ENCODE measurements at places on chromosomes 12 and 14. TPM values are rescaled to one million over a fixed set of nuclear protein-coding genes. Genes with fewer than 3 reads are reported as not detected.

Gene NR4A1
- polyA plus RNA-seq, result 392 TPM

Gene TMEM119
- 1.4 TPM for polyA plus RNA-seq

Gene OR4E2
- not detected for polyA plus RNA-seq

Gene LTBR
- 20.5 TPM for polyA plus RNA-seq

Gene RDH16
- 0.50 TPM for polyA plus RNA-seq

Gene ATL1
- polyA plus RNA-seq, result 3.9 TPM

Gene DLK1
- not detected for polyA plus RNA-seq

Gene SLC39A5
- 21.4 TPM for polyA plus RNA-seq

Gene C1QL4
- polyA plus RNA-seq, result not detected

Gene PLEKHG7
- not detected for polyA plus RNA-seq

Gene ACOT6
- polyA plus RNA-seq, result not detected

Gene RPGRIP1
- not detected for polyA plus RNA-seq

Gene MSI1
- 0.75 TPM for polyA plus RNA-seq

Gene LRIG3
- 17.1 TPM for polyA plus RNA-seq

Gene WSCD2
- 0.75 TPM for polyA plus RNA-seq

Gene ANKS1B
- 3.0 TPM for polyA plus RNA-seq

Gene ASB2
- 9.1 TPM for polyA plus RNA-seq

Gene PTPRB
- 0.25 TPM for polyA plus RNA-seq

Gene RBP5
- 1.1 TPM for polyA plus RNA-seq

Gene SRRM4
- 0.23 TPM for polyA plus RNA-seq

Gene AP4S1
- polyA plus RNA-seq, result 20.2 TPM

Gene NGB
- polyA plus RNA-seq, result not detected

Gene INHBC
- not detected for polyA plus RNA-seq

Gene AKAP6
- 13.9 TPM for polyA plus RNA-seq

Gene RTL1
- polyA plus RNA-seq, result not detected

Gene HOXC12
- not detected for polyA plus RNA-seq

Gene TAS2R14
- polyA plus RNA-seq, result 2.0 TPM

Gene TAS2R13
- polyA plus RNA-seq, result not detected

Gene ALDH1L2
- 3.4 TPM for polyA plus RNA-seq

Gene TAS2R46
- polyA plus RNA-seq, result not detected

Gene CIROP
- not detected for polyA plus RNA-seq

Gene RPS6KL1
- polyA plus RNA-seq, result 3.3 TPM

Gene CLECL1
- not detected for polyA plus RNA-seq

Gene ALDH2
- polyA plus RNA-seq, result 135 TPM

Gene C14orf39
- polyA plus RNA-seq, result not detected

Gene PTGDR
- 0.38 TPM for polyA plus RNA-seq

Gene ASCL1
- polyA plus RNA-seq, result not detected

Gene KRT77
- polyA plus RNA-seq, result not detected

Gene GLS2
- polyA plus RNA-seq, result 1.0 TPM

Gene CFAP73
- 0.10 TPM for polyA plus RNA-seq

Gene GALNT6
- polyA plus RNA-seq, result 12.3 TPM

Gene TIMELESS
- polyA plus RNA-seq, result 1.8 TPM

Gene LRP1-AS
- polyA plus RNA-seq, result not detected

Gene OVCH1
- polyA plus RNA-seq, result 0.38 TPM

Gene ERBB3
- polyA plus RNA-seq, result 9.6 TPM

Gene AGAP2
- 0.88 TPM for polyA plus RNA-seq
